Smooth muscle cell of trachea (primary cell): ENCODE measurements at places on chromosomes 16 and 17. TPM values are rescaled to one million over a fixed set of nuclear protein-coding genes. Genes with fewer than 3 reads are reported as not detected.

Gene NPIPB4
- total RNA-seq = 30.9 and 34.0 TPM in 2 replicates

Gene NAE1
- 53.1 and 78.5 TPM in 2 replicates for total RNA-seq

Gene CHST4
- not detected in 2 replicates for total RNA-seq

Gene PYY
- total RNA-seq = not detected in 2 replicates

Gene RNF43
- under 0.01 TPM in 2 replicates for total RNA-seq

Gene CD300E
- not detected in 2 replicates for total RNA-seq

Gene LUC7L3
- total RNA-seq = 21.2 and 29.5 TPM in 2 replicates

Gene ABCC11
- total RNA-seq = 0.33 and 0.44 TPM in 2 replicates
